Cortex of kidney (tissue), 1 donor: ENCODE measurements at places on chromosomes 3 and 15.

- DNase-seq: no peak
These were observed 530.8 kb upstream of the BCHE start for GRCh38 chr3:166367947-166368533.

- no peak for DNase-seq
These were observed 349 bp downstream of the PLXNA1 start for GRCh38 chr3:126983276-126983652.

DNA sequence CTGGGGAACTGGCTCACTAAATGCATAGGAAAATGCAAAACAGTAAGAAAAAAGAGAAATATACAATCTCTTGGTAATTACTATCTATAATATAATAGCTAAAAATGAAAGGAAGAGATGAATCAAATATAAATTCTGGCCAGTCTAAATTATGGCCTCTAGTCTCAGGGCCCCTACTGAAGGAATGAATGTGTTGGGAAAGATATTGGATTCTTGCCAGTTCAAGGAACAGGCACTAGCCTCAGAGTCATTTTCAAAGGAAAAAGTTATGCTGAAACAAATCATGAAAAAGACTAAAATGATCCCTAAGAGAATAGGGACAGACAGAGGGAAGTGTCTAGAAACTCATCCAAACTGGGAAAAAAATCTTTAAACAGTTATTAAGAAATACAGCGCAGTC lies 62.4 kb downstream of the C3orf80 start:
- DNase-seq: no peak

DNA sequence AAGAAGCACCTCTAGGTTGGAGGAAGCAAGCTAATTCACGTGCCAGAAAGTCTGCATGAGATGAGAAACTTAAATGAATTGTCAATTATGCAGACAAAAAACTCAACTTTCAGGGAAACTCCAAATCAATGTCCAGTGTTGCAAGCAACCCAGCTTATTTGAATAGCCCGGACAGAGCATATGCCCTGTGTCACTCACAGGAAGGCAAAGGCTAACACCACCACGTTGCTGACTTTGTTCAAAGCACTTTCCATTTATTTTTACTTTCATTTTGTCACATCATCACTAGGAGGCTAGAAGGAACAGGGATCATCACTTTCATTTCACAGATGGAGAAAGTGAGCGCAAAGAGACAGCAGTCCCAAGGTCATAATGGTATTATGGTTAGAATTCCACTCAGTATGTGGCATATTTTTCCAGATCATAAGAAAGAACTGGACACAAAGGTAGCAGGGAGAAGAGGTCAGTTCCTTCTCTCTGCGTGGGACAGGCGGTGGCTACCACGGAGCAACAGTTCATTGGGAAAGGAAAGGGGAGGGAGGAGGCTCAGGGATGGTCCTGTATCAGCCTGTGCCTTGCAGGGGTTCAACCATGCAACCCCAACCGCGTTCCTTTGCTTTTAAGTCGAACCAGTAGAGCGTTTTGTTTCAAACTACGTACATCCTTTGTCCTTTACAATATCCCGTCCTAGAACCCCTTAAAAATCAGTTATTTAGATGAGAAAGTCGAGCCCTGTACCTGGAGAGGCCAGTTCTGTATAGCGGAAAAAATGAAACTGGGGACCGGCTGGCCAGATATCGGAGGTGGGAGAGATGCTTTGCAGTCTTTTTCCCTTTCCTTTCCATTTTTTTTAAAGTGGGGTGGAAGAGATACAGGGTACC lies 1.1 kb downstream of the HEG1 start:
- DNase-seq: no peak

GRCh38 chr15:40111888-40112287 lies 3.2 kb upstream of the BMF start:
- no peak for DNase-seq

- DNase-seq: no peak
These were observed 132.5 kb downstream of the ARNT2 start for GRCh38 chr15:80536716-80537115.
